ENCODE measurements at places on chromosomes 5 and 9.

DNA sequence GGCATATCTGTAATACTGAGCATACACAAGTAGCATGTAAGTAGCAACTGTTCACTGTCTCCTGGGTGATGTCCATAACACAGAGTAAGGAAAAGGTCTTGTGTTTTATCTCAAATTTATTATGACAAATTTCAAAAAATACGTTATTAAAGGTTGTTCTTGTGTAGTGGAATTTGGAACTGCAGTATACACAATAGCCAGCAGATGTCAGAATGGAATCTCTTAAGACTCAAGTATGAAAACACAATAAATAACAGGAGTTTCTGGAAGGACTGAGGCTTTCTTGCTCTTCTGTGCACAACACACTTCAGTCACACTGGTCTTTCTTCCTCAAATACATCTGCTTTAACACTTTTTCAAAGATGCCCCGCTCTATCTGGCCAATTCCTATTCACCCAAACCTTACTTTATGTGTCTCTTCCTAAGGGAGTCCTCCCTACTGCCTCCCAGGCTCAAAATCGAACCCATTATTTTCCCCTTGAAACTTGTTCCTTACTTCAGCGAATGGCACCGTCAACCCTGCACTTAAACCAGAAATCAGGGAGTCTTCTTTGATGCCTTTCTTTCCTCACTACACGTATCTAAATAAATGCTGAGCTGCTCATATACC lies 6.5 kb upstream of the FBXO10 start:
- peak; percentile 45 for DNase-seq

DNA sequence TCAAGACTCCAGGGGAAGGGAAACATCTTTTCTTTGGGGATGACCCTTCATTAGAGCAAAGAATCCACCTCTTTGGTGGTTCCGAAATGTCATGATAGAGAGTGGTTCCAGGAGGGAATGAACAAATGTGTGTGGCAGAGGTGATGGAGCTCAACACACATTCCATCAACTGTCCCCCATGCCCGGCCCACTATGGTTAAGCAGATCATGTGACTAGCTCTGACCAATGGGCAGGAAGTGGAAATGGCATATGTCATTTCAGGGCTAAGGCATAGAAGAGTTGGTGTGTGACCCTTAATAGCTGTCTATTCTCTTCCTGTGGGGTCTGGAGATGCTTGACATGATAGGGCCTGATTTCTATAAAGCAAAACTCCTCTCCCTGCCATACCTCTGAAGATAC lies 194.6 kb downstream of the GAS1 start:
- DNase-seq: no peak

DNA sequence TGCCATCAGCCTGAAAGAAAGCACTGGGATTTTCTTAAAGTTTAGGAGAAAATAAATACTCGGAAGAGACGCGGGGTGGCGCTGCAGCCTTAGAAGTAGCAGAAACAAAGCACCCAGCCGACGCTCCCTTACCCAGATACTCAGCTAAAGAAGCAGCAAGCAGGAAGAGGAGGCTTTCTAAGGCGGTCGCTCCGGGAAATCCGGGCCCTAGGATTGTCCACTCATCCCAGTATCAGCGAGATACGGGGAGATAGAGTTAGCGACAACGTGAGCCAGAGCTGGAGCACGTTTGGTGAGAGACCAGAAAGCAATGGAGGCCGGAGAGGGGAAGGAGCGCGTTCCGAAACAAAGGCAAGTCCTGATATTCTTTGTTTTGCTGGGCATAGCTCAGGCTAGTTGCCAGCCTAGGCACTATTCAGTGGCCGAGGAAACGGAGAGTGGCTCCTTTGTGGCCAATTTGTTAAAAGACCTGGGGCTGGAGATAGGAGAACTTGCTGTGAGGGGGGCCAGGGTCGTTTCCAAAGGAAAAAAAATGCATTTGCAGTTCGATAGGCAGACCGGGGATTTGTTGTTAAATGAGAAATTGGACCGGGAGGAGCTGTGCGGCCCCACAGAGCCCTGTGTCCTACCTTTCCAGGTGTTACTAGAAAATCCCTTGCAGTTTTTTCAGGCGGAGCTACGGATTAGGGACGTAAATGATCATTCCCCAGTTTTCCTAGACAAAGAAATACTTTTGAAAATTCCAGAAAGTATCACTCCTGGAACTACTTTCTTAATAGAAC lies at the start of gene PCDHB2:
TSS of gene PCDHB2 (plus strand) at position 135 of the 782 bp plus-strand sequence. CDS start at position 311, 176 bp downstream.
- DNase-seq: no peak

GRCh38 chr9:78371981-78372380 lies 75.1 kb downstream of the PSAT1 start:
- DNase-seq: peak; percentile 7

- no peak for DNase-seq
These were observed 103.6 kb downstream of the C9orf152 start for GRCh38 chr9:110104261-110104809.

GRCh38 chr5:174945853-174946252 lies 221.5 kb downstream of the MSX2 start:
- DNase-seq: no peak

GRCh38 chr5:179900711-179901110 lies 7.0 kb downstream of the TBC1D9B start:
- DNase-seq: no peak

DNA sequence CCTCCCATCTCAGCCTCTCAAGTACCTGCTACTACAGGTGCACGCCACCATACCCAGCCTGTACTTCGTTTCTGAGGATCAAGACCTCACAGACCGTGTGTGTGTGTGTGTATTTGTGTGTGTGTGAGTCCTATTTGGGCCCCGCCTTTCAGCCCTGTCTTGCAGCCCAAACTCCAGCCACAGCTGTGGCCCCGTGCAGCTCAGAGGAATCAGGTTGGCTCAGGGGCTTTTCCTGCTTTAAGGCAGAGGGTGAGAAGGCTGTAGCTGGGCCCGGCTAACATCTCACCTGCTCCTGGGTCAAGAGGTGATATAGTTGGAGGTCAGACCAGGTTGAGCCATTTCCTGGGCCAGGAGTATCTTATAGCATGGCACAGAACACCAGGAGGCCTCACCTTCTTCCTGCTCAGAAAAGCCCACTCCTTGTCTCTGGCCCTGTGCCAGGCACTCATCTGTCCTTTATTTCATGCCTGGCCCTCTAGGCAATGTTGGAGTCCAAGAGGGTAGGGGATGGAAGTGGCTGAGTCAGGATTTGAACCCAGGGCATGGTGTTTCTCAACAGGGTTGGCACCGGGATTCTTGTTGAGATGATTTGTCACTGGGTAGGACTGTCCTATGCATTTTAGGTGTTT lies 1.6 kb upstream of the PHYKPL start:
- no peak for DNase-seq

GRCh38 chr9:137150617-137151457 lies 11.9 kb downstream of the GRIN1 start:
- DNase-seq: peak; percentile 70

DNA sequence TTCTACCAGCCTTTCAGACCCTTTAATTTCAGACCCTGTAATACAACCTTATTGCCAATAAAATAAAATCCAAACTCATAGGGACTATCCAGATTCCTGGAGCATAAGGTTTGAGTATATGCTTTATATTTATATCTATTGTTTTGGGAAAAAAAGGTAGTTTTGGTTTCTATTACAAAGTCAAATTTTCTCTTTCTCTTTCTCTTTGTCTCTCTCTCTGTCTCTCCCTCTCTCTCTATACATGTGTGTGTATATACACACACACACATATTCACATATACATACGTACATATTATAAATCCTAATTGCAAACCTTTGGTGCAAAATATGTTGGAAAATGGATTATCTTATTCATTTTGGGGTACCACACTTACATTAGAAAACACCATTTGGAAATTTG lies 39.0 kb downstream of the TMEM232 start:
- DNase-seq: no peak

DNA sequence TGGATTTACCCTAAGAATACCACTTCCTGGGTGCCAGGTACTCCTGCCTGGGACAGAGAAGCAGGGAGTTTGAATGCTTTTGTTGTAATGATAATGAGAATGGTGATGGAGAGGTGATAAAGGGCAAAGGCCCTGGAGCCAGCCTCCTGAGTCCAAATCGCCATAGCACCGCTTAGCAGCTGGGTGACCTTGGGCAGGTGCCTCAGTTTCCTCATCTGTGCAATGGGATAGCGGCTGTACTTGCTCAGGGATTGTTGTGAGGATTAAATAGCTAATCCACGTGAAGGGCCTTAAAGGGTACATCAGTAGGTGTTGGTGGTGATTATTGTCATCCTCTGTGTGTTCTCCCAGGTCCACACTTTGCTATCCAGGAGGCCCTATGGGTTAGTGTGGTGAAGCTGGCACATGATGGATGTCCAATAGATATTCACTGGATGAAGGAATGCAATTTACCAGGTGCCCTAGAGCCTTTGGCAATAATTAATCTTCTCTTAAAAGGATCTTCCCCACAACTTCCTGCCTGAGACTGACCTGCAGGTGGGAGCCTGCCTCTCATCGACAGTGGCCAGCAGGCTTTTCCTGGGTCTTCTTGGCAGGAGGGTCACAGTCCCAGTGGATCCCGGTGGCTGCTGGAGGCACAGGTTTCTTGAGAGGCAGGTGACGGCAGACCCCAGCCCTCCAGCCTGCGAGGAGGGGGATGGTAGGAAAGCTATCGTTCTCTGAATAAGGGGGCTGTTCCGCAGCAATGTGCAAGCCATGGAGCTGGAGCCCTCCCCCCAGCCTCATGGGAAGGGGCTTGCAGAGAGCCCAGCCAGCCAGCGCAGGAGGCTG lies 160.2 kb downstream of the MACROH2A1 start:
- DNase-seq: no peak

- DNase-seq: no peak
These were observed 132.4 kb downstream of the NPR3 start for GRCh38 chr5:32843531-32843895.

Data from hematopoietic multipotent progenitor cell (in vitro differentiated cells).